ENCODE measurements at places on chromosomes 4 and X. TPM values are rescaled to one million over a fixed set of nuclear protein-coding genes. Genes with fewer than 3 reads are reported as not detected.

The DMRTC1B gene
- total RNA-seq: not detected

The RGS12 gene
- total RNA-seq: 13.4 TPM

The MAGEA9B gene
- total RNA-seq: not detected

The PCSK1N gene
- total RNA-seq: not detected

The NHS gene
- 1.0 TPM for total RNA-seq

The C4orf54 gene
- 1.2 TPM for total RNA-seq

The CENPVL3 gene
- total RNA-seq: not detected

The ZIC3 gene
- not detected for total RNA-seq

The BST1 gene
- 2.7 TPM for total RNA-seq

The TRIM60 gene
- total RNA-seq: not detected

The F8A2 gene
- not detected for total RNA-seq
